Upper lobe of right lung (tissue), 1 donor: ENCODE measurements at places on chromosomes 1 and 21.

DNA sequence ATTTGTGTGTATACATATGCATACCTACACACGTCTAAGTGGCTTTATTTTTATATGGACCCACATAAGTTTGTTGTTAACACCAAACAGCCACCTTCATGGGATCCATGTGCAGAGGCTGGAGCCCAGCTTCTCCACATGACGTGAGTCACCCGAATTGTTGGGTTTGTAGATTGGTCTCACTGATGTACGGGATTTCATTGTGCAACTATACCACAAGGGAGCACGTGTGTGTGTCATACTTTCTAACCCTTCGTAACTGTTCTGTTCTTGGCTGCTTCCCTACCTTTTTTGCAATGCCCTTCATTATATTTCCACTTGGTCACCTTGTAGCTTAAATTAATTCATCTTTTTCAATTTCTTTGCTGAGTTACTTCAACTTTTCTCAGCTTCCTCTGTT lies 21.0 kb downstream of the SPRTN start:
- no peak for DNase-seq

DNA sequence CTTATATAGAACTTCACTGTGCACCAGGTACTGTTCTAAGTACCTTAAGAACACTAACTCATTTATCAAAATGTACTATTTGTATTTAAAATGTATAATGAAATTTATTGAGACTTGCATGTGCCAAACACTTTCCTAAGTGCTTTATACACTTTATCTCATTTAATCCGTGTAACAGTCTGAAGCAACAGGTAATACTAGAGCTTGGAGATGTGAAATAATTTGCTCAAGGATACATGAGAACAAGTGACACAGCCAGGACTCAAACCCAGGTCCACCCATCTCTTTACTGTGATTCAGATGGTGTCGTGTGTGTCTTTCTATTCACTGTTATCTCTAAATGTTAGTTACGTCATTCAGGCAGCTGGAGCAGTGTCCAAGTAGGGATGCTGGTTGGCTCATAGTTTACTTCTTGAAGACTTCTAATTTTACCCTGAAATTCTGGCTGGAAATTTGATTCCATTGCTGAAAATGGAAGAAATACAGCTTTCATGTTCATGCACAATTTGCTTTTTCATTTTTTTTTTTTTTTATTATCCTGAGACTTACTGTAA lies 169.7 kb upstream of the UBE2U start:
- DNase-seq = no peak

- no peak for DNase-seq
These were observed 93.1 kb downstream of the MACF1 start for GRCh38 chr1:39297551-39297950.

- DNase-seq = no peak
These were observed 37.8 kb downstream of the FRRS1 start for GRCh38 chr1:99728494-99729235.

GRCh38 chr1:110188035-110188618 lies 22.0 kb upstream of the KCNC4 start:
- no peak for DNase-seq

GRCh38 chr1:173603056-173603591 lies at the start of gene SLC9C2:
Gene SLC9C2, minus strand, starts transcription at chr1:173603072. Its CDS starts 1,296 bp downstream, at chr1:173601776.
- DNase-seq = no peak

DNA sequence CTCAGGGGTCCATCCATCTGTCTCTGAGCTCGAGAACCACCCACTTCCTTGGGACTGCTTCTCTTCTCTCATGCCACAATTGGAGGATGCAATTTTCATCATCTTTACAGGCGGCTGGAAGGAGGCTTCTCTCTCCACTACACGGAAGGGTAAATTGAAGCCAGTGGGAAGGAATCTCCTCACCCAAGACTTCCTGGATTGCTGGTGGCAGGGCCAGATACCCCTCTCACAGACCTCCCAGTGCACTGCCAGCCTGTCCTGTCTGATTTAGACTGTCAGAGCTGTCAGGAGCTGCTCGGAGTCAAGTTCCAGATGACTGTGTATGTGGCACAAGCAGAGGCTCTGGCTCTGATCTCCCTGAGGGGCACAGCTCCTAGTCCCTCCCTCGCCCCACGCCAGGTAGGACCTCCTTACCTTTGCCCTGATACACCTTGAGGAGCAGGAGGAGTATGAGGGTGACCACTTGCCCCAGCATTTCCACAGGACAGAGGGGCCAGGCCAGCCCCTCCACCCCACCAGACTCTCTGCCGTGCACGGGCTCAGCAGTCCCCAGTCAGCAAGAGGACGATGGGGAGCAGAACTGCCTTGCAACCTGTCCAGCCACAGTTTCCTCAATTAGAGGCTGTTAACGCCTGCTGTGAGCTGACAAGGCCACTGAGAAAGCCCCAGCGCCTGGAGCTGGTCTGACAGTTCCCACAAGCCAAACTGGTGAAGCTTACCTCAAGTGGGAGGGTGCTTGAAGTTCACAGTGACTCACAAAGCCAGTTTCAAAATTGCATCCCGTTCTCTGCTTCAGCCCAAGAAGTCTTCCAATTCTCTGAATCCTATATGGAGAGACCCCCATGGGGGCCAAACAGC lies at the start of gene CD244:
CD244 (minus strand) TSS at position 685 of the 858 bp plus-strand sequence; CDS start at position 475, 210 bp downstream.
- DNase-seq = peak; percentile 72

- DNase-seq = no peak
These were observed 58.7 kb upstream of the ZC3H12A start for GRCh38 chr1:37415611-37416244.

- no peak for DNase-seq
These were observed 36.6 kb downstream of the DEGS1 start for GRCh38 chr1:224219612-224220059.

DNA sequence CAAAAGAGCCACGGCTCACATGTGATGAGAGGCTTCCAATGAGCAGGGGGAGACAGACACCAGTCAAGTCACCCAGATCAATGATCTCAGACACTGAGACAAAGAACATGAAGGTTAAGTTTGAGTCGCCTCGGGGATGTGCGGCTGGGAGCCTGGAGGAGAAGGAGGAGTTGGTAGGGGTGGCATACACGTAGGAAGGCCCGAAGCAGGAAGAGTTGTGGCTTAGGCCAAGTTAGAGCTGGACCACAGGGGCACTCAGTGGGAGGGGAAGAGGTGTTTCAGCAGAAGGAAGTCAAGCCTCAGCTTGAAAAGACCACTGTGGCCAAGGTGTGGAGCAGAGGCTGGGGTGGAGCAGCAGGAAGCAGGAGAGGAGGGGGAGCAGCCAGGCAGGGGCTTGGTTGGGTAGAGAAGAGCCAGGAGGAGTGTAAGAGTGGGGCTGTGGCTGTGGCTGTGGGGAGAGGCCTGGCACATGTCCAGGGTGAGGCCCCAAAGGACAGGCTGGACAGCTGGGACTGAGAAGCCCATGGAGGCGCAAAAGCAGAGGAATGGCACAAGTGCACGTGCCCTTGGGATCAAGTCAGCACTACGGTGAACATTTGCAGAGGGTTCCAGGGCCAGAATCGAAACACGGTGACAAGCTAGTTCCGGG lies 27.6 kb downstream of the CTNNBIP1 start:
- DNase-seq = no peak

DNA sequence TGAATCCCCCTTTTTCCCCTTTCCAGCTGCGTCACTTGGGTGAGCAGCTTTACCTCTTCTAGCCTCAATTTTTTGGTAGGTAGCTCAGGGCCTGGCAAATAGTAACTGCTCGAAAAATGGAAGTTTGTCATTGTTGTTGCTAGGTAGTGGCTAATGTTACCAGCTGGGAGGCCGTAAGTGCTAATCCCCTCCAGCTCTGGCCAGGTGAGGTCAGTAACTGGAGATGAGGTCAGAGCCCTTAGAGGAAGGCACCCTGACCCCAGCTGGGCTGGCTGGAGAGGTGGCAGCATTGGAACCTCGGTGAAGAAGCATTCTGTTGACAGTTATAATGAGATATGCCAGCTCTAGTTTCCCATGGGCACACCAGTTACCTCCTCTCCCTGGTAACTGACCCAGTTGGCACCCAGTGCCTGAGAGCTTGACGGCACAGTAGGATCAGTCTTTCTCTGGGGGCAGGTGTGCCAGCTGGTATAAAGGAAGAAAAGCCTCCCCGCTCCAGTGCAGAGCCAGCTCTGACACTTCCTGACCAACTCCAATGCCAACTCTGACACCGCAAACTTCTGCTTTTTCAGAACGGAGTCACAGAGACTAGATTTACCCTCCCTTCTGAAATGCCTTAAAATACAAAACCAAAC lies 35.0 kb upstream of the SLC2A1 start:
- no peak for DNase-seq

- DNase-seq = no peak
These were observed 17.0 kb upstream of the IFI44L start for GRCh38 chr1:78603206-78603605.

DNA sequence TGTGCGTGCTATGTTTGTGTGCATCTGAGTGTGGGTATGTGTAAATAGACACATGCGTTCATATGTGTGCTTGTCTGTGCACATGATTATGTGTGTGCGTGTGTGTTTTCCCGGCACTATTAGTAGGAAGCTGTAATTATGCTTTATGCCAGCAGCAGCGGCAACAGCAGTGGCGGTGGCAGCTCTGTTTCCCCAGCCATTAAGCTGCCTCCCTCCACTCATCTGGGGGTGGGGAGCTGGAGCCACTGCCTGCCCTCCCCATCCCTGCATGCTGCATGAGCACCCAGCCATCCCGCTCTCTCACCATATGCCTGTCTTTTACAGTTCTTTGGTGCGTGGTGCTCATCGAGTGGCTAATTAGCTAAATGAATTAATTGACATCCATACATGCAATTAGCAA lies 30.5 kb upstream of the ACOT11 start:
- DNase-seq = no peak

DNA sequence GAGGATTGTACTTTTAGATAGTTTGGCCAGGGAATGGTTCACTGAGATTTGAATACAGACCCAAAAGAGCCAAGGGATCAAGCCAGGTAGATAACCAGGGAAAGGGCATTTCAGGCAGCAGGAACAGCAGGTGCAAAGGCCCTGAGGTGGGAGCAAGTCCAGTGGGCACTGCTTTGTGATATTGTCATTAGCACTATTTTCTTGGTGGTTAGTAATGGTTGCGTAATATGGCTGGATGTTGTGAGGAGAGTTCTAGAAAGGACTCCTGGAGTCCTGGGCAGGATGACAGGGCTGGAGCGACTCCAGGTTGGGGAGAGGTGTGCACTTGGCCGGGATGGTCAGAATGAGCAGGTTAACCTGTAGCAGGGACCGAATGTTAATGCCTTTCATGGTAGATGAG lies 4.4 kb downstream of the AZIN2 start:
- DNase-seq = no peak

- no peak for DNase-seq
These were observed 183.4 kb upstream of the SNX7 start for GRCh38 chr1:98478121-98478520.

GRCh38 chr1:10962483-10962882 lies 50.0 kb upstream of the TARDBP start:
- DNase-seq = no peak

GRCh38 chr1:108316545-108316944 lies 72.7 kb upstream of the NBPF4 start:
- DNase-seq = no peak

GRCh38 chr1:36149973-36150295 lies 648 bp upstream of the TRAPPC3 start:
- DNase-seq = no peak

DNA sequence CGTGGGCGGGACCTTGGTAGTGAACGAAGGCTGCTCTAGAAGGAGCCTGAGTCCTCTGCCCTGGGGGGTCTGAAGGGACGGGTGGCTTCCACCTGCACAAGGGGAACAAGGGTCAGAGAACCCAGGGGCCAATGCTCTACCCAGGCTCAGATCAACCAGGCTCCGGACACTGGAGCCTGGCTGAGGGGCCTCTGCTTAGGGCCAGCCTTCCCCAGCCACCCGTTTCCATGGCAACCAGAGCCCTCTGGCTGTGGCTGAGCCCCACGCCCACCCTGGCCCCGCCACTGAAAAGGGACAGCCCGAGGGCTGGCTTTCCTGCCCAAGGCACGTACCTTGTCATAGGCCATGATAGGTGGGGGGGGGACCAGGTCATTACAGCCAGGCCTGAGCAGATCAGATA lies 724.6 kb downstream of the PTPRU start:
- no peak for DNase-seq

DNA sequence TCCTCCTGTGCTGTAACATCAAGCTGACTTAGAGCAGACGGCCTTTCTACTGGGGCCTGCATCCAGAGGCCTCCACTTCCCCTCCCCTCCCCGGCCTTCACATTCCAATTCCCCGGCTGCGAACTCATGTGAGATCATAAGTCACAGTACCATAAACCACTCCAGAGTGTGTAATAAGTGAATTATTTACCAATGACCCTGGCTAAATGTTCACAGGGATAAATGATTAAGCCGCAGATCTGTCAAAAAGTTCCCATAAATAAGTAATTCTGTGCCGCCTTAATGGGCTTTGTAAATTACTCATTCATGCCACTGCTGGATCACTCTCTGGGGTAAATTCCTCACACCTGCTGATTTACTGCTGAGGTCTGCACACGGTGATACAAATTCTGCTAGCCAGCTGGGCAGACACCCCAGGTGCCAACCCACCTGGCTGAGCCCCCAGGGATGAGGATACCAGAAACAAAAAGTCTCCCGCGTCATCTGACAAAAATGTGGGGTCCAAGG lies 27.4 kb upstream of the KIRREL1 start:
- no peak for DNase-seq

DNA sequence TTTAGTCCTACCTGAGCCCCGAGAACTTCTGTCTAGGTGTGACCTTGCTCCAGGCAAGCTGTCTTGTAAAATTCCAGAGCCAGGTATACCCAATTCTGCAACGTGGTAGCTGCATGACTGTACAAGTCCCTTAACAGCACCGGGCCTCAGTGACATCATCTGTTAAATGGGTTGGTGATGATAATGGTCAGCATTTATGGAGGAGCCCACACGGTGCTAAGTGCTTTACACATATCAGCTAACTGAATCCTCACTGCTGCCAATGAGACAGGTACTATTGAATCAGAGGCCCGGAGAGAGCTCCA lies 37.2 kb upstream of the PADI1 start:
- DNase-seq = no peak
